ENCODE measurements at places on chromosomes 16 and 17. TPM values are rescaled to one million over a fixed set of nuclear protein-coding genes. Genes with fewer than 3 reads are reported as not detected.

GRCh38 chr17:37503148-37503547, 13.5 kb downstream of the DUSP14 start:
- DNase-seq, result no peak

DNA sequence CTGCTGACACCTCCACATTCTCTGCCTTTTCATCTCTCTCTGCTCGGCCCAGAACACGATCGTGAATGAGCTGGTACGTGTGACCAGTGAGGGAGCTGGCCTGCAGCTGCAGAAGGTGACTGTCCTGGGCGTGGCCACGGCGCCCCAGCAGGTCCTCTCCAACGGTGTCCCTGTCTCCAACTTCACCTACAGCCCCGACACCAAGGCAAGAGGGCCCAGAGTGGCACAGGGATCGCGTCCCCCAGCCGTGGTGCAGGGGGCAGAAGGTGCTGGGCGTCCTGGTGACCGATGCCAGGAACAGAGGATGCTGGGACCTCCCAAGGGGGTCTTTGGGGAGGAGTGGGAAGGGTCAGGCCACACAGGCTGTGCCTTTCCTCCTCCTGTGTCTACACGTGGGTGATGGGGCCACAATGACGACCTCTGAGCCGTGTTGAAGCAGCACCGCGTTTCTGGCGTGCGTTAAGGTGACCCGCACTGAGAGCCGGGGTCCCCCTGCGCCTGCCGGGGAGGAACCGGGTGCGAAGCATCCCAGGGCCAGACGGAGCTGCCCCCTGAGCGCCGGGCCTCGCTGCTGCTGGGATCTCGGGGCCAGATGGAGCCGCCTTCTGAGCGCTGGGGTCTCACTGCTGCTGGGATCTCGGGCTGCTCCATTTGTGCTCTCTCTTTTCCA, 17.4 kb downstream of the GAA start:
- no peak for DNase-seq

- DNase-seq, result no peak
Measured at GRCh38 chr16:60945225-60945624, 1091.0 kb downstream of the CDH8 start.

The SSTR5 gene
- total RNA-seq, result 0.22 TPM

DNA sequence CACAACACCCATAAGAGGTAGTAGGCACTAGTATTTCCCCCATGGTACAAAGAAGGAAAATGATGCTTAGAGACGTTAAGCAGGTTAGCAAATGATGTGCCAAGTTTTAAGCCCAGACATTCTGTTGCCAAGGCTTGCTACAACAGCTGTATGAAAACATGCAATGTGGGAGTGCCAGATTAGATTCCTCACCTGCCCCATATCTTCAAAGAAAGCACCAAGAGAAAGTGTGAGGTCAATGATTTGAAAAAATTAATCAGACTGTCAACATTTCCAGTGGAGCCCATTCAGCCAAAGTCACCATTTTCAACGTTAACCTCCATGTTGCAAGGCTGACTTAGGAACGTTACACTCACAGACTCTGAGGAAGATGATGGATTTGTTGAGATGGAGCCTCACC, 61.5 kb downstream of the PCTP start:
- DNase-seq, result no peak

Measured in lung microvascular endothelial cell (primary cell).